Lower lobe of right lung (tissue), 2 donors: ENCODE measurements at places on chromosomes 3 and 15. TPM values are rescaled to one million over a fixed set of nuclear protein-coding genes. Genes with fewer than 3 reads are reported as not detected.

Gene CATSPER2
- 2.7 TPM for total RNA-seq

Gene ADGRG7
- not detected for total RNA-seq

Gene IP6K1
- total RNA-seq, result 37.5 TPM

Gene USP19
- 60.4 TPM for total RNA-seq

Gene SCN11A
- total RNA-seq, result 0.27 TPM

Gene LMAN1L
- total RNA-seq, result not detected

Gene TJP1
- total RNA-seq, result 115 TPM

Gene PHLDB2
- total RNA-seq, result 33.6 TPM

Gene TIMP4
- total RNA-seq, result 5.2 TPM

- no peak overlapping the region for H3K27ac ChIP-seq
- H3K4me1 ChIP-seq, result peaks cover 20% of the 10 kb centered on the region
- H3K4me3 ChIP-seq, result no peak overlapping the region
- no peaks in the 10 kb centered on the region for H3K27me3 ChIP-seq
Measured at GRCh38 chr3:170159459-170159858, 22.1 kb downstream of the PHC3 start.

DNA sequence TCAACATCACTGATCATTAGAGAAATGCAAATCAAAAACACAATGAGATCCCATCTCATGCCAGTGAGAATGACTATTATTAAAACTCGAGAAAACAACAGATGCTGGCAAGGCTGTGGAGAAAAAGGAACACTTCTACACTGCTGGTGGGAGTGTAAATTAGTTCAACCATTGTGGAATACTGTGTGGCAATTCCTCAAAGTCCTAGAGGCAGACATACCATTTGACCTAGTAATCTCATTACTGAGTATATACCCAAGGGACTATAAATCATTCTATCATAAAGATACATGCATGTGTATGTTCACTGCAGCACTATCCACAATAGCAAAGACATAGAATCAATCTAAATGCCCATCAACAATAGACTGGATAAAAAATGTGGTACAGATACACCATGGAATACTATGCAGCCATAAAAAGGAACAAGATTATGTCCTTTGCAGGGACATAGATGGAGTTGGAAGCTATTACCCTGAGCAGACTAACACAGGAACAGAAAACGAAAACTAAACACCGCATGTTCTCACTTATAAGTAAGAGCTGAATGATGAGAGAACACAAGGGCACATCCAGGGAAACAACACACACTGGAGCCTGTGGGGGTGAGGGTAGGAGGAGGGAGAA is 15.2 kb upstream of the AVEN start:
- H3K27ac ChIP-seq, result no peak overlapping the region
- no peak overlapping the region for H3K4me3 ChIP-seq
- no peaks in the 10 kb centered on the region for H3K4me1 ChIP-seq
- no peaks in the 10 kb centered on the region for H3K36me3 ChIP-seq
- no peak for DNase-seq

- no peak overlapping the region for H3K27ac ChIP-seq
- H3K36me3 ChIP-seq, result no peaks in the 10 kb centered on the region
- H3K4me1 ChIP-seq, result no peaks in the 10 kb centered on the region
- H3K27me3 ChIP-seq, result peaks cover 17% of the 10 kb centered on the region
- DNase-seq, result peak; percentile 79
Measured at GRCh38 chr3:141659821-141660613, 78.1 kb upstream of the RNF7 start.

GRCh38 chr3:168803536-168803935 is 707.8 kb upstream of the GOLIM4 start:
- no peak overlapping the region for H3K4me3 ChIP-seq
- no peak for DNase-seq
- H3K36me3 ChIP-seq, result no peaks in the 10 kb centered on the region

DNA sequence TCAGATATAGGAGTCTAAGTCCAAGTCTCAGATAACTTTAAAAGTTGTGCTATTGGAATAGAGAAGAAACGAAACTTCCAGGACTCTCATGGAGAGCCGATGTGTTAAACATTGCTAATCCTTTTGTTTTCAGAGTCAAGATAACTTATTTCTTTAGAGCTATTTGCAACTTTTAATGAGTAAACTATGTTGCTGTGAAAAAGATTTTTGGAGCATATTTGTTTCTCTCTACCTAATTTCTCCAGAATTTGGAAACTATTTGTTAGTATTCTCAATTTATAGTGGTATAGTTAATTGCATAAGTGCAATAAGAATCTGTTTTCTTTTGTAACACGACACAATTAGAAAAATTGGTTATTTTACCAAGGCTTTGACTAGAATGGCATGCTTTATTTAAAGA is 588.9 kb downstream of the NTRK3 start:
- H3K4me1 ChIP-seq, result no peaks in the 10 kb centered on the region
- H3K27ac ChIP-seq, result no peak overlapping the region
- no peak overlapping the region for H3K4me3 ChIP-seq

GRCh38 chr3:186185194-186185787 is 76.4 kb upstream of the ETV5 start:
- H3K27me3 ChIP-seq, result no peaks in the 10 kb centered on the region
- no peak for DNase-seq
- H3K27ac ChIP-seq, result peak overlapping the region; percentile 49
- H3K4me1 ChIP-seq, result peaks cover 23% of the 10 kb centered on the region

DNA sequence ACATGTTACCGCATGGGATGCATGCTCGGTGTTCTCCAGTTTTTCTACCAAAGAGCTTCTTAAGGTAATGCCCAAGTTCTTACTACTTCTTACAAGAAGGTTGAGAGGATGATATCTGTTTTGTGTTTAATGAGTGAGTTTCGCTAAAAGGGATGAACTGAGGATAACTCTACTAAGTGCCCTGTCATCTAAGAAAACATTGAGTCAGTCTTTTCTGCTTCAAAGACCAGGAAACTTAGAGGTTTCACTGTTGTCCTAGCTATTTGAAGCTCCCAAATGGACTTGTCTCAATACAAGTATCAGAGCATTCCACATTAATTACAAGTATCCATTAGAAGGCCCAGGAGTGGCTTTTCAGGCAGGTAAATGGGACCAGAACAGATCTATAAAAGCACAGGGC is 296.2 kb downstream of the KBTBD8 start:
- H3K27ac ChIP-seq, result no peak overlapping the region
- H3K27me3 ChIP-seq, result no peaks in the 10 kb centered on the region
- no peaks in the 10 kb centered on the region for H3K36me3 ChIP-seq
- H3K4me1 ChIP-seq, result peaks cover 8% of the 10 kb centered on the region
- no peak overlapping the region for H3K4me3 ChIP-seq
- DNase-seq, result no peak

DNA sequence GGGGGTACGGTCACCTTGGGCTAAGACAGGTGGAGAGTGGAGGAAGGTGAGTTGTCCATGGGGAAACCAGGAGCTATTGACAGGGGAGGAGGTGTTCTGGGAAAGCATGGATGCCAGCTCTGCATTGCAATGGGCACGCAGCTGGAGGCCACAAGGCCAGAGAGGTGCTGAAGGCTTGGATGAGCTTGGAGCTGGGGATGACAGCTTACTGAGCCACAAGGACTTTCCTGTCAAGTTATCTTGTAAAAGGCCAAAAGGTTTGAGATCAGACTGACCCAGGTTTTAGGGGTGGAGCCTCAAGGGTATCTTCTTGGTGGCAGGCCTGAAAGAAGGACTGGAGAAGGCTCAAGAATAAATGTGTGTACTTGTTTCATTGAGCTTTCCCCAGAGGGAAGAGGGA is 115.2 kb downstream of the ASB7 start:
- no peaks in the 10 kb centered on the region for H3K36me3 ChIP-seq
- H3K4me3 ChIP-seq, result no peak overlapping the region
- no peak for DNase-seq
- H3K4me1 ChIP-seq, result peaks cover 50% of the 10 kb centered on the region
- no peaks in the 10 kb centered on the region for H3K27me3 ChIP-seq

- peaks cover 17% of the 10 kb centered on the region for H3K4me1 ChIP-seq
- no peak overlapping the region for H3K4me3 ChIP-seq
- no peak overlapping the region for H3K27ac ChIP-seq
- no peak for DNase-seq
- H3K36me3 ChIP-seq, result no peaks in the 10 kb centered on the region
- H3K27me3 ChIP-seq, result no peaks in the 10 kb centered on the region
Measured at GRCh38 chr3:111758642-111759041, 100.4 kb upstream of the PHLDB2 start.

GRCh38 chr3:88032245-88032644 is 26.6 kb downstream of the CGGBP1 start:
- H3K27ac ChIP-seq, result peak overlapping the region; percentile 71
- no peaks in the 10 kb centered on the region for H3K27me3 ChIP-seq
- no peaks in the 10 kb centered on the region for H3K36me3 ChIP-seq
- no peaks in the 10 kb centered on the region for H3K4me1 ChIP-seq

GRCh38 chr3:129343643-129344360 is 65.1 kb downstream of the HMCES start:
- H3K36me3 ChIP-seq, result no peaks in the 10 kb centered on the region
- no peak overlapping the region for H3K27ac ChIP-seq
- DNase-seq, result peak; percentile 65
- H3K4me1 ChIP-seq, result peaks cover 18% of the 10 kb centered on the region
- H3K27me3 ChIP-seq, result peaks cover 5% of the 10 kb centered on the region

- no peaks in the 10 kb centered on the region for H3K27me3 ChIP-seq
- no peak for DNase-seq
- H3K27ac ChIP-seq, result no peak overlapping the region
- no peak overlapping the region for H3K4me3 ChIP-seq
- H3K36me3 ChIP-seq, result no peaks in the 10 kb centered on the region
- no peaks in the 10 kb centered on the region for H3K4me1 ChIP-seq
Measured at GRCh38 chr3:155211266-155211665, 82.2 kb downstream of the STRIT1 start.

DNA sequence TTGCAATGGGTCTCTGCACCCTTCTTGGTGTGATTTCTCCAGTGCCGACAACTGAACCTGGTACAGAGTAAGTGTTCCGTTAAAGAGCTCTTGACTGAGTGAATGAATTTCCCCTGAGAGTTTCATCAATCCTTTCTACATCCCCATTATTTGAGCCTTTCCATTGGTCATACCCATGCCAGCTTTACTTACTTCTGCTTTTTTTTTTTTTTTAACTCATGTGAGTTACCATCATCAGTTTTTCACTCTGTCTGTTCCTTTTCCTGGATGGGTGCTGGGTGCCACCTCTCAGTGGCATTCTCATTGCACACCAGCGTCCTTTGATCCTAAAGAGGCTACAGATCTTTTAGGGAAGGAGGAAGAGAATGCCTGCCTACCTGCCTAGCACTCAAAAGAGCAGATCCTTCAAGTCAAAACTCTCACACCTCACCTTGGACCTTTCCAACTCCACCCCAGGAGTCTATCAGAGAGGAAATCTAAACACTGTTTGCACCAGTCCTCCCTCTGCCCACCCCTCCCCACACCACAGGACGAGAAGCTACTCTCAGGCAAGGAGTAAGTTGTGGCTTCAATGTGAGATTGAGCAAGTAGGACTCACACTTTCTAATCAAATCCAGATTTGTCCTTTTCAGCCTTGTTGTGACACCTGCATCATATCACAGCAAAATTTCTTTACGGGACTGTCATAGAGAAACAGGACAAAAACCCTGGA is 13.1 kb upstream of the USP3 start:
- no peak for DNase-seq
- peak overlapping the region; percentile 76 for H3K27ac ChIP-seq
- H3K4me1 ChIP-seq, result peaks cover 63% of the 10 kb centered on the region
- H3K4me3 ChIP-seq, result no peak overlapping the region
- no peaks in the 10 kb centered on the region for H3K36me3 ChIP-seq
- H3K27me3 ChIP-seq, result no peaks in the 10 kb centered on the region

DNA sequence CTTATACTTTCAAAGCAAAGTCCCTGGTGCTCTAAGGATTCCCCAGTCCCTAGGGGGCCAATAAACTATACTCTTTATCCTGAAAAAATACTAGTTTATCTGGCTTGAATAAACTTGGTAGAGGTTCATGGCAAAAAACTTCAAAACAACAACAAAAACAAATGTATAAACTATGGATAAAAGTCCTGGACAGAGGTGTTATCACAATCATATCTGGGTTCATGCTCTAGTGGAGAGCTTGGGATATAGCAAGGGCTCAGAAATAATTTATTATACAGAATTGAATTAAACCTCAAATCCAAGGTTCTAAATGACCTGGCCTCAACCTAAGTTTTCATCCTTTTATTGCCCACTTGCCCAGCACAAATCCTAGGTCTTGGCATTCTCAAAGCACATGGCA is 98.6 kb upstream of the TRIM42 start:
- no peak for DNase-seq
- H3K27me3 ChIP-seq, result no peaks in the 10 kb centered on the region
- no peak overlapping the region for H3K27ac ChIP-seq
- no peaks in the 10 kb centered on the region for H3K4me1 ChIP-seq
- no peaks in the 10 kb centered on the region for H3K36me3 ChIP-seq
- no peak overlapping the region for H3K4me3 ChIP-seq

DNA sequence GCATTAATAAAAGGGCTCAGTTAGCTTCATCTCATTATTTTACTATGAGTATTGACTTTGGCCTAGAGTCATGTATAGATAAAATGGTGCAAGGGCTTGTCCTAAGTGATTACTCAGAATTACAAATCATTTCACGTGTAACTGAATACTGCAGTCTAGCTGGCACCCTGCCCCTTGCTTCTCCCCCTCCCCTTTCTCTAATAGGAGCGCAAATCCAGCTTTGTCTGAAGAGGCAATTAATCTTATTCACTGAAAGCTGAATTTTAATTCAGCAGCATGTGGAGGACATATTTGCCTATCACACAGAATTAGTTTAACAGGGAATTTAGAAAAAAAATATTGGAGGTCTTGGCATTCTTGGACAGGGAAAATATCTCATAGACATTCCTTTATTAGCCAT is 412.1 kb upstream of the DPH6 start:
- H3K27ac ChIP-seq, result no peak overlapping the region
- no peak overlapping the region for H3K4me3 ChIP-seq
- DNase-seq, result no peak
- H3K36me3 ChIP-seq, result no peaks in the 10 kb centered on the region

DNA sequence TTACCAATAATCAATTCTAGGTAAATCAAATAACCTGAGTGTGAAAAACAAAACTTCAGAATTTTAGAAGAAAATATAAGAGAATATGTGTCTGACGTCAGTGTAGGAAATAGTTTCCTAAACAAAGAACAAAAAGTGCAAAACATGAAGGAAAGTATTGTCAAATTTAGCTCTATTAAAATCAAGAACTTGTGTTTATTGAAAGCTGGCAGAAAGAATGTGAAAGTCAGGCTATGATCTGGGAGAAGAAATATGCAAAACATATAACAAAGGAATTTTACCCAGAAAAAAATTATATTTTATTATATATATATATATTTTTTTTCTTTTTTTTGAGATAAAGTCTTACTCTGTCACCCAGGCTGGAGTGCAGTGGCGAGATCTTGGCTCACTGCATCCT is 129.1 kb upstream of the ANKRD28 start:
- H3K4me1 ChIP-seq, result no peaks in the 10 kb centered on the region
- no peak for DNase-seq
- no peak overlapping the region for H3K27ac ChIP-seq
